ENCODE measurements at places on chromosomes 1 and 21.

- peak; percentile 32 for DNase-seq
Measured at GRCh38 chr21:43269440-43269839, 100.6 kb downstream of the CRYAA start.

GRCh38 chr1:14404862-14405301, 193.6 kb upstream of the KAZN start:
- no peak for DNase-seq

- DNase-seq, result no peak
Measured at GRCh38 chr1:48619539-48619938, 147.5 kb upstream of the SPATA6 start.

GRCh38 chr1:11341901-11342552, 69.0 kb downstream of the UBIAD1 start:
- no peak for DNase-seq

DNA sequence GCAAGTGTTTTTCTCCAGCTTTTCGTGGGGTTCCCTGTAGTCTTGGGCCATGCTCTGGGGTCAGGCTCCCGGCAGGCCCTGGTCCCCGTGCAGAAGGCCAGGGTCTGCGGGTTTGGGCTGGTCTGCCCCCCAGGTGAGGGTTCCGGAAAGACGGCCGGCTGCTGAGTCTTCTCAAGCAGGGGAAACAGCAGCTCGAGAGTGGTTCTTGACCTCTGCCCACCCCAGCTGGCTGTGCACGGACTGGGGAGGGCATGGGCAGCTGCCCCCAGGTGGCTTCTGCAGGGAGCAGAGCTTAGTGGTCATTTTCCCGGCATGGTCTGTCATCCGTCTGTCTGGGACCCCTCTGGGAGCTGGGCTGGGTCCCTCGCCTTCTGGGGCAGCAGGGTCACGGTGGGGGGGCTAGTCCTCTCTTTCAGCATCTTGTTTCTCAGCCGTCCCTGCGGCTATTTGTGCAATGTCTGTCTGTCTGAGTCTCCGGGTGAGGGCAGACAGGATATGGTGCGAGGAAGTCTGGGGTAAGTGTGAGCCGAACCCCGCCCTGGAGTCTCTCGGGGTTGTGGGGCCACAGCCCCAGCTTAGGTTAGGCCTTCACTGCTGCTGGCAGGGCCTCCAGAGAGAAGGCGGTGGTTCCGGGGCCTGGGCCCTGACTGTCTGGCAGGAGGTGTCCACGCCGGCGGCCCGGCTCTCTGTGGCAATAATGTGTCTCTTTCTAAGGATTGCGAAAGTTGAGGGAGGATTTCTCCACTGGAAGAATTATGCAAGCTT, 6.1 kb downstream of the SKI start:
- DNase-seq, result peak; percentile 35

DNA sequence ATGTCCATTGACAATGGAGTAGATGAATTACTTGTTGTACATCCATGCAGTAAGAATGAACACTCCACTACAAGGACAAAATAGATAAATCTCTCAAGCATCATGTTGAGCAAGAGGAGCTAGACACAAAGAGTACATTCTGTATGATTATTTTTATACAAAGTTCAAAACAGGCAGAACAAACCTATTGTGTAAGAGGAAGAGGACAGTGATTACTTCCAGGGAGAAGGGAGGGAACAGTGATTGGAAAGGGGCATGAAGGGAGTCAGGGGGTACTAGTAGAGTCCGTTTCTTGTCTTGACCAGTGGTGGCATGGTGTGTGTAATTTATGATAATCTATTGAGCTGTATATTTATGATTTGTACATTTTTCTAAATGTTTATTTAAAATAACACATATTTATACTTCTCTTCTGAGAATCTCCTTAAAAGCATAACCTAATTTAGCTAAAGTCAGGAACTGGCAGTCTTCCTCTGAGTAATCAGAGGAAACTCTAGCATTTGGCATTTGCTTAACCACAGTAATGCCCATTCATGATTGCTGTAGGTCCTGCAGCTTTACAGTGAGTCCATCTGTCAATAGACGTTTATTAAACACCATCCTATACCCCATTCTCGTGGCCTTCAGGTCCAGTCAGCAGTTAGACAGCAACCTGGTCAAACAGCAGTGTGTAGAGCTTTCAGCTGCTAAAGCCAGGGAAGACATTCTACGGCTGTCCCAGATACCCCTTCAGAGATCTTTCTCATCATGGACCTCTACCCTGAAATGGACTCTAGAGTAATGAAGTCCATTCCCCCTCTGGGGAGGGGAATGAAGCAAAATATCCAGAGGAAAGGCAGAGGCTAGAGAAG, 114.1 kb upstream of the GALNT2 start:
- DNase-seq, result no peak

GRCh38 chr1:234632225-234632624, 22.2 kb upstream of the IRF2BP2 start:
- no peak for DNase-seq

DNA sequence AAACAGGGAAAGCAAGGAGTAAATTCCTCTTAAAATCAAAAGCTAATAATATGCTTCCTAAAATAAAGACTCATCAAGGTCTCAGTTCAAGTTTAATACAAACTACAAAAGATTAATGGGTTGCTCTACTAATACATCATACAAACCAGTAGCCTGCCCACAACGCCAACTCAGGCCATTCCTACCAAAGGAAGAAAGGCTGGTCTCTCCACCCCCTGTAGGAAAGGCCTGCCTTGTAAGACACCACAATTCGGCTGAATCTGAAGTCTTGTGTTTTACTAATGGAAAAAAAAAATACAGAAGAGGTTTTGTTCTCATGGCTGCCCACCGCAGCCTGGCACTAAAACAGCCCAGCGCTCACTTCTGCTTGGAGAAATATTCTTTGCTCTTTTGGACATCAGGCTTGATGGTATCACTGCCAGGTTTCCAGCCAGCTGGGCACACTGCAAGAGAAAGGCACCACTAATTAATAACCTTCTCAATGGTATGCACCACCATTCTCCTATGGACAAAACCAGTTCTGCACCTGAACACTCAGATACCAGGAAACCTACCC, 10.6 kb downstream of the PRDX1 start:
- DNase-seq, result no peak

- DNase-seq, result no peak
Measured at GRCh38 chr1:95723346-95723745, 489.3 kb downstream of the RWDD3 start.

DNA sequence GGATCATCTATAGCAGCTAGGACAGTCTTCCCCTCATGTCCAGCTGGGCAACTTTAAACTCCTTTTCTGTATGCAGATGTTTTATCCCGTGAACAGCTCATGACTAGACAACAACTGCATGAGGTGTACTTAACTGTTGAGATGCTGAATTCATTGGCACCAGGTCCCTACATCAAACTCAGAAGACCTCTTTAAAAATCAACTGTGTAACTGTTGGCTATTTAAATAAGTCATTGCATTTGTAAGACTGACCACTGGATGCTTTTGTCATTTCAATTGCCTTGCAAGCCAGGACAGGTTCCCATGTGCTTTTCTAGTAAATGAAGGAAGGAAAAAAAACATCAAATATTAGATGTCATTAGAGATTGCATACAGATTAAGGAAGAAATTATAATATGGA, 28.3 kb upstream of the GORAB start:
- no peak for DNase-seq

DNA sequence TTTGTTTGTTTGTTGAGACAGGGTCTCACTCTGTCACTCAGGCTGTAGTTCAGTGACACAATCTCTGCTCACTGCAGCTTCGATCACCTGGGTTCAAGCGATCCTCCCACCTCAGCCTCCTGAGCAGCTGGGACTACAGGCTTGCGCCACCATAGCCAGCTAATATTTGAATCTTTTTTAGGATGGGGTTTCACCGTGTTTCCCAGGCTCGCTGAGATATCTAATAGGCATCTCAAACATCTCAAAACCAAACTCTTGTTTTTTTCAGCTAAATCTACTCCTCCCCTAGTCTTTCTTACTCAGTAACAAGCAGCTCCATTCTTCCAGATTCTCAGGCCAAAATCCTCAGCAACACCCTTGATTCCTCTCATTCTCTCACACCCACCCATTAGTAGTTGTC, 22.0 kb upstream of the SRRM1 start:
- no peak for DNase-seq

DNA sequence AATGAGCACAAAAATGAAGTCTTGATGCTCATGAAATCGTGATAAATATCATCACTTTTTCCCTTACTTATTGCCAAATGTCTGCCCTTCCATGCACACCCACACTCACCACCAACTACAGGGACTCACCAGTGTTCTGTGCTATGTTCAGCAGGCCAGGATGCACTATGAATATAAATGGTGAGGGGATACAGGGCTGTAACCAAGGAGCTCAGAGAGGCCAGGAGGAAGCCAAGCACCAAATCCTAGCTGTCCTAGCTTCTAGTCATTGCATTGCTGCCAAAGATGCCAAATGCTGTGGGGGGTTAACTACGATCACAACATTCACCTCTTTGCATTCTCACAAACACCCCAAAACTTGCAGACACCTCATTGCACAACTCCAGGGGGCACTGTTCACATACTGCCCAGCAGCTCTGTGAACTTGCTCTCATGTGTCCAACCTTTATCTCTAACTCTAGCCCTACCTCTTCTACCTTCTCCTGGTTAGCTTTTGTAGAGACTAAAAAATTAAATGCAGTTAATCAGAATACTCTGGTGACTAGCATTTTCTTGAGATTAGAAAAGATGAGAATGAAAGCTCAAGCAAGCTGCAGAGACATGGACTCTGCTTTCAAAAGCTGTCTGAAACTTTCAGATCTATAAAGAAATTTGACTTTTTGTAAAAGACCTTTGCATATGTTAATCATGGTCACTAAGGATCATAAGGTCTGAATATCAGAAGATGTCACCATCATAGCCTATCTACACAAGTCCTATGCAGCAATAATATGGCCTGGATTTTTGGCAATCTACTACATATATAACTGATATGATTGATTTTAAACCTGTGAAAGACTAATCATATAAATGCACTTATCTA, 13.9 kb upstream of the KIF14 start:
- no peak for DNase-seq

DNA sequence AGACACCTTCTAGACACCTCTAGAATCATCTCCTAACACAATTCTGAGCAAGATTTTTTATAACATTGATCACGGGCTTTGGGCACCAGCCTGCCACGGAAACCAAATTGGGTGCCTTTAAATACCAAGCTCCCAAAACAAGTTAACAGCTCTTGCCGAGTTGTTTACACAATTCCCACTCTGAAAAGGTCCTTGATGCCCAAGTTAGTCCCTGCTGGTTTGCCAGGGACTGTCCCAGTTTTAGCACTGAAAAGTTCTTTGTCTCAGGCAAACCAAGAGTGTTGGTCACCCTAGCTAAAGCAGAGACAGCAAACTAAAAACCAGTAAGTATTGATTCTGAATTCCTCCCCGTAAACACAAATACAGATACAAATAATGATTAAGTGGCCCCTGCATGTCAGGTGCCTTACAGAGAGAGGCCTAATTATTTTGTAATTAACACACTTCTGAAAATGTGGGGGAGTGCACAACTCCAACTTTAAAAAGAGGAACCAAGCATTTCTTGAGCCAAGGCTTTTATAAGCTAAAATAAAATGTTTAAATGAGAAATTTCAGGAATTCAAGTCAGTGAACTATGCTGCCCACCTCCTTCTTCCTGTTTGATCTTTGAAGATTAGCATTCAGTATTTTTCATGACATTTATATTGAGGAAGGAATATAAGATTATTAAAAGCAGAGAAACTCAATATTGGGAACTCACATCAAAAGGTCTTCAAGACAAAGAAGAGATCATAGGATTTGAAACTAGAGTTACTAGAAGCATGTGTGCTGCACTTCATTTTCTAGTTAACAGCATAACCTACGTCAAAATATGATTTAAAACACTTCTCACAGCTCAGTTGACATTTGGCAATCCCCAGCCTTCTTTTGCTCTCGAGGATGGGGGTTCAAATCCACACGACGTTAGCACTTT, 9.0 kb upstream of the UBE2U start:
- no peak for DNase-seq

DNA sequence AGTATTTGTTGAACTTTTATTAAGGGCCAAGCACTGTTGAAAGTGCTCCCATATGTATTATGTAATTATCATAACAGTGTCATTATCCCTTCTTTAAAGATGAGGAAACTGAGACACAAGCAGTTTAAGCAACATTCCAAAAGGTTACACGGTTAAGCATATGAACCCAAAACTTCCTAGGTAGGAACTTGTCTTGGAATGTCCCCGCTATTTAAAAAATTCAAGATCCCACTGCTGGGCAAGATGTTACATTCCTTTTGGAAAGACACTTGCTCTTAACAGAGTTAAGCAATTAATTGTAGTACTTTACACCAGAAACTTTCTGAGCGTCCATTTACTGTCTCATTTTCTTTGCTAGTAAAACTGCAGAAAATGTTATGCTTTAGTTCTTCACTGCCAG, 15.6 kb downstream of the LMO4 start:
- no peak for DNase-seq

DNA sequence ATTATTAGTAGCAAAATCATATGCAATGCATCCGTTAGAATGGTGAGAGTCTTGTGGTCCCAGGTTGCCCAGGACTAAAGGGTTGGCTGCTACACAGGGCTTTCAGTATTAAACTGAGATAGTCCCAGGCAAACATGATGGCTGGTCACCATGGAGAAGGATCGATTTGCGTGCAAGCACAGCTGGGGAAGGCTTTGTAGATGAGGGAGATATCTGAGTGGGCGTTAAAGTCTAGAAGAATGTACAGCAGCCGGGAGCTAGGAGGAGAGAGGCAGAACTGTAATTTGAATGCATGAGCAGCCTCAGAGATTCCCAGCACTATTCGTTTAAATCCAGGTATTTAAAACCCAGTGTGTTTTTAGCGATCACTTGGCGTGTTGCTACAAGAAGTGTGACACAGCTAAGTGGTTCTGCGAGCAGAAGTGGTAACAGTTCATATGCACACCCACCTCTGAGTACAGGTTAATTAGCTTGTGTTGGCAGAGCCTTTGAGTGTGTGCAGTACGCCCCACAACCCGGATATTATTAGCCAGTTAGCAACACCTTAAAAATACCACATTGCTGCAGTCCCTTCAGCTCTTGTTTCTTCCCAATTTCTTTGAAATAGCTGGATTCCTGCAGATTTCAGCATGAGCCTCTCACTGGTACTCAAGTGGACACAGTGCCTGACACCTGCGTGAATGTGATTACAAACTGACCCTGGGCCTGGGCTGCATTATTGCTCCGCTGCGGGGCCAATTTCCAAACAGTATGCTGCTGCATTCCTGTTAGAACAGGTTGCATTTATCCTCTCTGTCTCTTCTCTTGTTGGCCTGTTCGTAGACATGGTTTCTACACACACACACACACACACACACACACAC, 67.2 kb upstream of the SCAF4 start:
- no peak for DNase-seq

- no peak for DNase-seq
Measured at GRCh38 chr1:95716097-95716496, 482.1 kb downstream of the RWDD3 start.

Measured in stimulated activated CD4-positive, alpha-beta T cell treated with anti-CD3 and anti-CD28 coated beads, Interleukin-12 subunit alpha, Interleukin-12 subunit beta, amount 100 ng/mL, for 4 hours (primary cell).